NAMALWA (cell line): ENCODE measurements at places on chromosomes 4 and X.
A peak's percentile ranks its signal among the peaks of the same experiment; 100 is the strongest.

DNA sequence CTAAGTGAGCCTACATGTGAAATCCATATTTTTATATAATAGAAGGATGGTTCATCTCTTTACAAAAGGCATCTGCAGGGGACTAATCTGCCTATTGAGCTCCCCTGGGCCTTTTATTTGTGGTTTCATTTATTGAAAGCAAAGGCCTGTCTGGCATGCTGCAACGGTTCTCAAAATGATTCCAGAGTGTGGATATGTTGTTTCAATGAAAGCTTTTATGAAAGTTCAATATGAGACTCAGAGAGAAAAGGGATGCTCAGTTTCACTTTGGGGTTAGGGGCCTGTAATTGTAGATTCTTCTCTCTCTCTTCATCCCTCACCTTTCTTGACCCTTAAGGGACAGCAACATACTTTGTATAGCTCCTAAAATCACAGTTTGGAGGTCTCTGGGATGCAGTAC lies 204.2 kb upstream of the CASK start:
- no peak for DNase-seq

DNA sequence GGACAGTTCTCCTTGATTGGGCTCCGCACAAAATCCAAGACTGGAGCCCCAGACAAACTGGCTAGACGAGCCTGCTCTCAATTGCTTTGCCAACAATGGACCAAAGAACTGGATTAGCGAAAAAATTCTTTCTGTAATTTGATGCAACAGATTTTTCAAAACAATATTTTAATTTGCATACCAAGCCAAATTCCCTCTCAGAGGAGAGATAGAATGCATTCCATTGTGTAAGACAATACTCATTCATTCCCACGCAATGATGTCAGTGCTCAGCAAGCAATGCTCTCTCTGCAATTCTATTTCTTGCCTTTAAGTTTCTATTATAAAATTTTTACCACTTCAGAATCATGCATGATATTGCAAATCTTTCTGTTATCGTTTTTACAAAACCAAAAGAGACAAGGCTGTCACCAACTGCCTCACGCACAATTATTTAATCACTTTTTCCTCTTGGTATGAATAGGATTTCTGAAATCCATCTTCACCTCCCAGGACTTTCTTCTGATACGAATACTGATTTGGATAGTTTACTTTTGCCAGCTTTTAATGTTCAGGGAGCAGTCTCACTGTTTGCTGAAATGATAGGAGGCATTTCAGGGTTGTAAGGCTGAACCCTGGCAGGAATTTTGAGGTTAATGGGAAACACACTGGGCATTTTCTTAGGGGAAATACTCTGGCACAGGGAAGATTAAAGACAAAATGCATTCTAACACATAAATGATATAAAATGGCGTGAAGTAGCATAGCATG lies 46.1 kb upstream of the HCCS start:
- no peak for DNase-seq

- DNase-seq, result no peak
These were observed 852 bp upstream of the WDR44 start for GRCh38 chrX:118345045-118345463.

DNA sequence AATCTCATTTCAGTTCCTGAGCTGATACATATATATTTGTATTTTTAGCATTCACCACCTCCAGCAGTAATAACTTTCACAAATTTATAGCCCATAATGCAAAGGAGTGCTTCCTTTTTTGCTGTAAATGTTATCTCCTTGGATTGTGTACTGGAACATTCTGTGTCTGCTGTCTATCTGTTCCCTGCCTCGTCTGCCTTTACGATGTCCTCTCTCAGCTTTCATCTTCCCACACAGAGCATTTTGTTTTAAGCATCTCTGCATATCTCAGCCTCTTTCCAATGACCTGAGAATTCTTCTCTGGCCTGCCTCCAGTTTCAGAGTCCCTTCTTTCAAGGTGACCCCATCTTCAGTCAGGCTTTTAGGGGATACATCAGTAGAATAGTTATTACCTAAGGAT lies 43.1 kb downstream of the GYG2 start:
- no peak for DNase-seq

GRCh38 chrX:92260102-92260501 lies 480.9 kb downstream of the PCDH11X start:
- no peak for DNase-seq

DNA sequence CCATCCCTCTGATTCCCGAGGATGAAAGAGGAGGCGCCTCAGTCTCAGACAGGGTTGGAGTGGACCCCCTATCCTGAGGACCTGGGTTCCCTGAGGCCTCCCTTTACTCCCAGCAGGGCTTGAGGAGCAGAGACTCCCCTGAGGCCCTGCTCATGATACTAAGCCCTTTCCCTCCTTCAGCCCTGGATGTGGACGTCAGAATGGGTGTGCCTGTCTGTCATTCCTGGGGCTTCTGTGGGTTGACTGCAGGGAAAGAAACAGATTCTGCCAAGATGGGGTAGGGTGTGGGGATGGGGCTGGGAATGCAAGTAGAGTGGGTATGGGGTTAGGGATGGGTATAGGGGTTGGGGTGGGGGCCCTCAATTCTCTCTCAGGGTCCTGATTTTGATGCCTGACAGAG lies 21.1 kb downstream of the MAGEA10 start:
- DNase-seq, result no peak

DNA sequence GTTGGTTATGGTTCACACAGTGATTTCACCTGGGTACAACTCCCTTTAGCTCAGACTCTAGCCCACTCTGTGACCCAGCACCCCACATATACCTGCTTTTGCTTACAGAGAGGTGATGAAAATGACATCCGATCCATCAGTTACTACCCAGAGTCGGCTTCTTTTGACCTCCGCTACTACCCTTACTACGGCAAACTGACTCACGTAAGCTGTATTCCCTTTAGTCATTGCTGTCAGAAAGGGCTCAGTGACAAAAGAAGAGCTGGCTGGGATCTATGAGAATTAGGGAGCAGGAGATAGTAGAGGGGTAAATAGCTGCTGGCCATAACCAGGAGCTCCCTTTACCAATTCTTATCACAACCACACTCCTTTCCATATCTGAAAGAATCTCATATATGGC lies 16.7 kb downstream of the ATP1B4 start:
- no peak for DNase-seq

DNA sequence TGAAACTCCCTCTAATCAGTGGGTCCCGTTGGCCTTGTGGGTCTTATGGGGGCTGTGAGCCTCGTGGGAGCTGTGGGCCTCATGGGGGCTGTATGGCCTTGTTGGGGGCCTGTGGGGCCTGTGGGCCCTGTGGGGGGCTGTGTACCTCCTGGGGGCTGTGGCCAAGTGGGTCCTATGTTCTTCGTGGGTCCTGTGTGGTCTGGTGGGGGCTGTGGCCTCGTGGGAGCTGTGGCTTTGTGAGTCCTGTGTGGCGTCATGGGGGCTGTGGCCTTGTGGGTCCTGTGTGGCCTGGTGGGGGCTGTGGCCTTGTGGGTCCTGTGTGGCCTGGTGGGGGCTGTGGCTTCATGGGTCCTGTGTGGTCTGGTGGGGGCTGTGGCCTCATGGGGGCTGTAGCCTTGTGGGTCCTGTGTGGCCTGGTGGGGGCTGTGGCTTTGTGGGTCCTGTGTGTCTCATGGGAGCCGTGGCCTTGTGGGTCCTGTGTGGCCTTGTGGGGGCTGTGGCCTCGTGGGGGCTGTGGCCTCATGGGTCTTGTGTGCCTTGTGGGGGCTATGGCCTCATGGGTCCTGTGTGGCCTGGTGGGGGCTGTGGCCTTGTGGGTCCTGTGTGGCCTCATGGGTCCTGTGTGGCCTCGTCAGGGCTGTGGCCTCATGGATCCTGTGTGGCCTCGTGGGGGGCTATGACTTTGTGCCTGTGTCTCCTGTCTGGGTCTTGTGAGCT lies 7.4 kb downstream of the PCGF3 start:
- no peak for DNase-seq

DNA sequence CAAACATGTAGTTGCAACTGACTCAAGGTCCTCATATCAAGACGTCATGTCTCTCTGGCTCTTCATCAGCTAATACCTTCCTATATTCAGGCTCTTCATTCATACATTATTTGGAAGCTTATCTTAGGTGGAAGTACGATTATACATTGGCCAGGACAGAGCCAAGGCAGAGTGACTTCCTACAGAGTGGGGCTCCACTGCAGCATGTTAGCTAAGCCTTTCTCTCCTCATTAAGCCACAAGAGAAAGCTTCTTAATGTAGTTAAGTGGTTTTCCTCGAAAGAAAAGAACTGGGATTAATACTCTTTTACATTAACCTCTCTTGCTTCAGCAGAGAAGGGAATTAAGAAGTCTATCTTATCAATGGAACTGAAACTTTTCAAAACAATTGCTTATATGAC lies 15.0 kb downstream of the C4orf33 start:
- DNase-seq, result no peak

DNA sequence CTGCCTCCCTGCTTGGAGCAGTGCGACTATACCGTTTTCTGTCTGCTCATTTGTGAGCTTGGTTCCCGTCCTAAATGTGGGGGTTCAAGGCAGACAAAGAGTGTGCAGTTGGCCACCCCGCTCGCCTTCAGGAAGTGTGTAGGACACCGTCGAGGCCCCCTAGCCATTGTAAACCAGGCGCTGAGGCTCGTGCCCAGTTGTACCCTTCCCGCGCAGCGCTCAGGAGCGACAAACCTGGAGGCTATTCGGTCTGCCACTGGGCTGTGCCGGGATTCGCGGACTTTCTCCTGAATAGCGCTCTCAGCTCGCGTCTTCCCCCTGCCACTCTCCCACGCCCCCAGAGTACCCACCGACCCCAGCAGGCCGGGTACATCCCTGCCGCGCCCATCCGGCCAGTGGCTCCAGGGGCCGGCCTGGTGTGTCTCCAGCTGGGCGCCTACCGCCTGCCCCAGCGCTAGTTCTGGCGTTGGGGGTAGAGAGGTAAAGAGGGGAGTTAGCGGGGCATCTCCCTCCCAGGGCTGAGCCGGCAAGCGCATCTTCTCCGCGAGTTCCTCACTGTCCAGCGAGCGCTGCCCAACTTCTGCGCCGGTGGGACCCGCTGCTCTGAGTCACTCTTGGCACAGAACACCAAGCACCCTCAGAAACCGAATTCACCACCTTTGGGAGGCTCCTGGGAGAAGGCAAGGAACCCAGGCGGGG lies 880 bp upstream of the LONRF3 start:
- DNase-seq, result no peak

- no peak for DNase-seq
These were observed 49.0 kb downstream of the AMMECR1 start for GRCh38 chrX:110268886-110269285.

DNA sequence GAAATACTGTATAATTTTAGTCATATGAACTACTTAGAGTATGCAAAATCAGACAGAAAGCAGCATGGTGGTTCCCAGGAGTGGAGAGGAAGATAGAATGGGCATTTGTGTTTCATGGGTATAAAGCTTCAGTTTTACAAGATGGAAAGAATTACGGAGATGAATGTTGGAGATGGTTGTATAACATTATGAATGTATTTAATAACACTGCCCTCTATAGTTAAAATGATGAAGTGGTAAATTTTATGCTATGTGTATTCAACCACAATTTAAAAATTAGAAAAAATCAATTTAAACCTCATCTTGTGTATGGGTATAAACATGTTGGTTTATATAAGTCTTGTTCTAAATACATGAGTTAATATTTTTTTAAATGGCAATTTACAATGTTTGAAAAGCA lies 521.1 kb downstream of the FSTL5 start:
- DNase-seq, result peak; percentile 14

DNA sequence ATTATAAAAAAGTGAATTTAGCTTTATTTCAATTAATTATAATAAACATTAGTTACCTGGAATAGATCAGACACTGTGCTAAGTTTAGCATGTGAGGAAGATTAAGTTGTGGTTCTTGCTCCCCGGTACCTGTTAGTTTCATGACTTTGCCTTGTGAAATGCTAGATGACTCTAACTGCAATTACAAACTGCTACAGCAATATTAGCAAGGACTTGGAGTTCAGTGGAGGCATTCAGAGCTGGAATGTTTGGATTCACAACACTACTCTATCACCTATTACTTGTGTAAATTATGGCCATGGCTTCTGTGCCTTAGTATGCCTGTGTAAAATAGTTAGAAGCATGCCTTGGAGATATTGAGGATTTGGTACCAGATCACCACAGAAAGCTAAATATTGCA lies 21.4 kb upstream of the ANXA10 start:
- DNase-seq, result no peak

DNA sequence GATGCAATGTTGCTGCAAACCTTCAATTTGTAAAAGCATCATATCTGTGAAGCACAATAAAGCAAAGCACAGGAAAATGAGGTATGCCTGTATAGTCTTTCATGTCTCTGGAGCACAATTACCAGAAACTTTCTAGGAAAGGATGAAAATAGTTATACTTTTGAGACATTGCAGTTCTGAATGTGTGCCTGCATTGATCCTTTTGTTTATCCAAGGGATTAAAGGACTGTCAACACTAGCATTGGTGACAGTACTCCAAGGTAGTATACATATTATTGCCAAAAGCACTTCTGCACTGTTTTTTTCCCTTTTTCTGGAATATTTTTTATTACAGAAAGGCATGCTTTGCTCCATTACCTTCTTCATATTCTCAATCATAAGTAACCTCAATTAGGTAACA lies 476.0 kb downstream of the GABRG1 start:
- no peak for DNase-seq

DNA sequence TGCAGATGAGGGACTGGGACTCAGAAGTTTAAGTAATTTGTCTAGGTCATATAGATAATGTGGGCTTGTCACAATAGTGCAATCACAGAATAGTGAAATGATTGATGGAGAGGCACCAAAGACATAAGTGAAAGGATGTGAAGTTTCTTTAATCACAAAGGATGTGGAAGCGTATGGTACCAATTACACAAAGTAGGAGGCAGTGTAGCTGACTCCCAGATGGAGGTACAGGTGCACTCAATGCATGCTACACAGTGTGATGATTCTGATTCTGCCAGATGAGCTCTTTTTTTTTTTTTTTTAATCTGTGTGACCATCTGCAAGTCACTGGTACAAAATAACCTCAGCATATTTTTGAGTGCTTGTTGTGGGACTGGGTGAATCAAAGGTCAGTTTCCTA lies 411.3 kb downstream of the SPRY1 start:
- DNase-seq, result no peak

DNA sequence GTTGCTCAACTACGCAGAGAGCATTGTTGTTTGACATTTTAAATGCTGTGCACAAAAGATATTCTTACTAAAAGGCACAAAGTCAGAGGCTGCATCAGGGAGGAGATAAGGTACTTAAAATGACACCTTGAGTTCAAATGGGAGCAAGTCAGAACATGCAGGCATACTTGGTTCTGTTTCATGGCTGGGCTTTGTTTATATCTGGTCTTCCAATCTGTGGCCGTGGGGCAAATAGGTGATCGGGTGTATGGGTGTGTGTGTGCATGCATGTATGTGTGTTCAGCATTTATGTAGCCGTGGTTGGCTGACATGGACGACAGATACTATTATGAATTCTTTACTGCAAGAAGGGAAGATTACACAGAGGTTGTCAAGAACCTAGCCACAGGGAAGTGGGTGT lies 106.1 kb downstream of the RASL11B start:
- no peak for DNase-seq
